Heart right ventricle (tissue), 16 donors: ENCODE measurements at places on chromosomes 3 and 15.

- no peak for DNase-seq
Observed at GRCh38 chr3:172692751-172693338, 18.0 kb downstream of the NCEH1 start.

- no peak for DNase-seq
Observed at GRCh38 chr15:75688278-75688557, 24.4 kb downstream of the CSPG4 start.

DNA sequence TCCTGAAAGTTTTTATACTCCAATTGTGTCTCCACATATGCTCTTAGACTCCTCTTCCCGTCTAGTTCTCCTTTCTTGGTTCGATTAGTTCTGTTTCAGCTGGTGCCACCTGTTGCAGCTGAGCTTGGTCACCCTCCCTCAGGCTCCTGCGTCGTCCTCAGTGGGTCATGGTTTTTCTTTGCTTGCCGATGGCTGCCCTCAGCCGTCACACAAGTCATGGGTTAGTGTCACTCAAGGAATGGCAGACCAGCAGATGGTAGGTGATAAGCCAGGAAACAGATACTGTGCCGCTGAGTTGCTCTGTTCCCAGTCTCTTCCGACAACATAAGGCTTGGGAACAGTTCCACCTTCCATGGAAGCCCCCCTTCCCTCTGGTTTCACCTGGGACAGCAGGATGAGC lies 109.9 kb downstream of the IGF1R start:
- no peak for DNase-seq

DNA sequence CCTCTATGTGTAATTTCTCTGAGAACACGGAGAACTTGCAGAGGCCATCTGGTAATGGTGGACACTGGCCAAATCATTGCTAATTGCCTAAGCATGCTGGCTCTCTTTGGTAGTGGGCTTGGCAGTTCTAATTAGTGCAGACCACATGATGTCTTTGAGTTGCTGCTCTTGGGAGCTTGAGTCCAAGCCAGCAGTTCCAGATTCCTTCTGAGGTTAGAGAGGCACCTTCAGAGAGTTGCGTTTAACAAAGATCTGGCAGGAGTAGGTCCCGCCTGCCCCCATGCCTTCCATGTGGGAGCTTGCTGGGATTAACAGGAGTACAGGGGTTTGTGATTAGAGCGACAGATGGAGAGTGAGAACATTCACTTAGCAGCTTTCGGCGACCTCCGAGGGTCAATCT lies 449.0 kb upstream of the LMCD1 start:
- peak; percentile 44 for DNase-seq

GRCh38 chr3:63159764-63160163 lies 118.3 kb upstream of the SYNPR start:
- DNase-seq, result no peak

DNA sequence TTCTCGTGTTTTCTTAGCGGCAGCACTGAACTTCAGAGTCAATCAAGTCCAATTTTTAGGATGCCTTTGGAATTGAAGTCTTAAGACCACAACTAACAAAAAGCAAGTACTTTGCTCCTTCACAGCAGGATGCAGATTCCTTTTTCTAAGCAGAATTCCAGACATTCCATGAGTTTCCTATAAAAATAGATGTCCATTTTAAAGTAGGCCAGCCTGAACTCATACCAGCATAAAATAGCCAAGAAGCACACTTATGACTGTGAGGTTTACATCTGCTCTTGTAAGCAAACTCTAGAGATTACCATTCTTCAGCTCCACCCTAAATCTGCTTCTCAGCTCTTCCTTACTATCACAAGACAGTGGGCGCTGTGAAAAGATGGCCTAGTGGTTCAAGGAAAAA lies 85.8 kb downstream of the THBS1 start:
- no peak for DNase-seq

DNA sequence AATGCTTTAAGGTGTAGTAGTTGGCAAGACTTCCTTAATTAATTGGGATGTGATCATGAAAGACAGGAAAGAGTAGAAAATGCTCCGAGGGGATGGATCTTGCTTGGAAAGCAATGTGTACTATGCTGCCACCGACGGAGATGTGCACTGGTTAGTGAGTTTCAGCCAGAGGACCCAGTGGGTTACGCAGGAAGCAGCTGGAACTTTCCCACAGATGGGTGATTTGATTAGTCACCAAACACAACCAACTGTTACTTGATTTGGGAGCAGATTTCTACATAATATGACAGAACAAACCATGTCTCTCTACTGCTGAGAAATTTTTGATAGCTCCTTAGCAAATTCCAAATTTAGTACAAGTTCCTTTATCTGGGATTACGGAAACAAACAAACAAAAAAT lies 245.4 kb upstream of the MCTP2 start:
- no peak for DNase-seq

DNA sequence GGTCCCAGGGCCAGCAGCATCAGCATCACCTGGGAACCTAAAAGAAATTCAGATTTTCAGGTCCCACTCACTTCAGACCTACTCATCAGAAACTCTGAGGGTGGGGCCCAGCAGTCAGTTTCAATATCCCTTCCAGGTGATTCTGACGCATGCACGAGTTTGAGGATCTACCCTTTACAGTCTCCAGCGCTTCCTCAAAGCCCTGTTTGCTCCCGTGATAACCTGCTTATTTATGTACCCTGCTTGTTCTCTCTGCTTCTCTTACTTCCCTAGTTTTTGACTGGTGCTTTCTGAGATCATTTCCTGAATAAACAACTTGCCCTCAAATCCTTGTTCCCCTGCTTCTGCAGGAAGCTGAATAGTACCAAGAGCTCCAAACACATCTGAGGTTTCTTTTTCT lies 245.3 kb downstream of the ZNF621 start:
- DNase-seq, result no peak

GRCh38 chr3:28590860-28591259 lies 242.2 kb upstream of the AZI2 start:
- DNase-seq, result no peak

- DNase-seq, result no peak
Observed at GRCh38 chr3:109337393-109337792, at the start of gene DPPA4. DPPA4 (minus strand) TSS chr3:109337546; CDS start chr3:109337517, 29 bp downstream.

- no peak for DNase-seq
Observed at GRCh38 chr3:185916042-185916833, 21.6 kb downstream of the TRA2B start.

GRCh38 chr3:67524046-67524445 lies 130.4 kb downstream of the SUCLG2 start:
- DNase-seq, result no peak

DNA sequence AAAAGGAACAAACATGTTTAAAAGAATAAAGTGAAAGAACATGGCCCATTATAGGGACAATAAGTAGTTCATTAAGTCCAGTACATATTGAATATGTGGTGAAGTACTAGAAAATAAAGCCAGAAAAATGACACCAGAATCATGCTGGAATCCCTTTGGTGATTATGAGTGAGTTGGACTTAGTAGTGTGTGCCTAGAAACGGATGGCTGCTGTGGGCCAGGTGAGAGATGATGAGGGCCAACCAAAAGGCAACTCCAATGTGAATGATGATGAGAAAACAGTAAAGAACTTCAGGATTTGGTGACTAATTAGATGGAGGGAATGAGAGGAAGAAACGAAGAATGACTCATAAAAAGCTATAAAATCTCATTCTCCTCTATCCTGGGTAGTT lies 3.3 kb downstream of the CRYGS start:
- no peak for DNase-seq

DNA sequence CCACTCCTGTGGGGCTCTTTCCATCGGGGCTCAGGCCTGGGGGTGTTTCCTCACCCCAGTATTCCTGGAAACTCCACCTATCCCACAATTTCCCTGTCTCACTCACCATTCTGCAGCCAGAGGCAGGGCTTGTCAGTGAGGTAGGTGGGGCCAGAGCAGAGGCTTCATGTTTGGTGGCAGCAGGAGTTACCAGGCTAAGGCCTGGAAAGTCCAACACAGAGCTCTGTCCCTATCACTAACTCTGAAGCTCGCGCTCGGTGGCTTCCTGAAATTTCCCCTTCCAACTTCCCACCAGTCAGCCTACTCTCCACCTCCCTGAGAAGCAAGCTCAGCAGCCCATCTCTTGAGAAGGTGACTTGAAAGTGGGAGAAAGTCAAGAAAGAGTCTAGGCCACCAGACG lies 44.2 kb downstream of the CDC25A start:
- DNase-seq, result no peak

DNA sequence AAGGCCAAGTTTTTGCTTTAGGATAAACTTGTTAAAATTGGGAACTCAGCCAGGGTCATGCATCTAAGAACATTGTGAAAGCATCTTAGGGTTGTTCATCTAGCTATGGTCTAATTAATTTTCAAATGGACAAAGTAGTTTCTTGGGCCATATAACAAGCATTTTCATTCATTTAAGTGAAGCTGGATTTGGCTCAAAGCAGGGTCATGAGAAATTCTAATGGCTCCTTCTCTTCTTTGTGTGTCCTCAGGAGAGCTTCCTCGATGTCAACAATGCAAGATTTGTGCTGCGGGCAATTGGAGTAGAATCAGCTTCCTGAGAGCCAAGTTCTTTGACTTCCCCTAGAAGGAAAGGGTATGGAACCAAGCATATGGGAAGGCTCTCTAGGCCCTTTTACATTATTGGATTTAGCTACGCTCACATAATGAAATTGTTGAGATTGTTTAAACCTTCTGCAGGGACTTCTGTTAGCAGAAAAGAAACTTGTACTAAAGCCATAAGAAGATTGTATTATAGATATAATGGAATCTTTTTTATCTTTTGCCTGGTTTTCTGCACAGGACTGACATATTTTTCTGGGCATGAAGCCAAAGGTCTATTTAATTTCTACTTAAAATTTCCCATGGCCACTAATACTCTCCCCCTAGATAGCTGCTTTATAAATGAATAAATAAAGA lies 1.8 kb upstream of the SAMMSON start:
- no peak for DNase-seq

- no peak for DNase-seq
Observed at GRCh38 chr3:151331696-151332095, 2.3 kb upstream of the P2RY13 start.

- DNase-seq, result no peak
Observed at GRCh38 chr3:176584413-176585176, 612.7 kb downstream of the TBL1XR1 start.

- no peak for DNase-seq
Observed at GRCh38 chr15:61195116-61196002, 33.7 kb downstream of the RORA start.

DNA sequence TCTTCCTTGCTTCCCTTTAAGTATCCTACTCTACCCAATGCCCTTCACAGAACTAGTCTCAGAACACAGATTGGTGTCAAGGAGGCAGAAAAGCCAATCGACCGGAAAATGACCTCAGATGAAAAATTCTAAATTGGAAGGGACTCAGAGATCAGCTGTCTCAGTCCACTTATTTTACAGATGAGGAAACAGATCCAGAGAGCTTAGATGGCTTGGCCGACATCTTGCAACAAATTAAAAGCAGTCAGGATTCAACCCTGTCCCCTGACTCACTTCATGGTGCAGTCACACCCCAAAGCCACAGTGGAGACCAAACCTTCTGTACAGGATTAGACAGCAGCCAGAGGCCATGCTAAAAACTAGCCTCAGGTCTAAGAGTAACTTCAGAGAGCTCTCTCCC lies 169.3 kb upstream of the BHLHE40 start:
- DNase-seq, result no peak

DNA sequence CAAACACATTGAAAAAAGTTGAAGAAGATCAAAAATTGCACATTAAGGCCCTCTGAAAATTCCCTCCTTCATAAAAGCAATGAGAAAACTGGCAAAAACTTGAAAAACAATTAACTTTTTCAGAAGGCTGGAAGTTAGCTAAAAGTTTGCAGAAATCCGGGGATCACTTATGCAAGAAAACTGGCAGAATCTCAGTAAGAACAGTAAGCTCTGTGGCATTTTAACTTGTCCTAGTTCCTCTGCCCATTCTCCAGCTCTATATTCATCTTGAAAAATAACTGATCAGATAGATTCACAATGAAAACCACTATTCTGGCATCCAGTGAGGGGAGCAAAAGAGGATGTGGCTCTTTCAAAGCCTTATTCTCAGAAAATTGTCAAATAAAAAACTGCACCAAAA lies 566.8 kb downstream of the NTRK3 start:
- no peak for DNase-seq

DNA sequence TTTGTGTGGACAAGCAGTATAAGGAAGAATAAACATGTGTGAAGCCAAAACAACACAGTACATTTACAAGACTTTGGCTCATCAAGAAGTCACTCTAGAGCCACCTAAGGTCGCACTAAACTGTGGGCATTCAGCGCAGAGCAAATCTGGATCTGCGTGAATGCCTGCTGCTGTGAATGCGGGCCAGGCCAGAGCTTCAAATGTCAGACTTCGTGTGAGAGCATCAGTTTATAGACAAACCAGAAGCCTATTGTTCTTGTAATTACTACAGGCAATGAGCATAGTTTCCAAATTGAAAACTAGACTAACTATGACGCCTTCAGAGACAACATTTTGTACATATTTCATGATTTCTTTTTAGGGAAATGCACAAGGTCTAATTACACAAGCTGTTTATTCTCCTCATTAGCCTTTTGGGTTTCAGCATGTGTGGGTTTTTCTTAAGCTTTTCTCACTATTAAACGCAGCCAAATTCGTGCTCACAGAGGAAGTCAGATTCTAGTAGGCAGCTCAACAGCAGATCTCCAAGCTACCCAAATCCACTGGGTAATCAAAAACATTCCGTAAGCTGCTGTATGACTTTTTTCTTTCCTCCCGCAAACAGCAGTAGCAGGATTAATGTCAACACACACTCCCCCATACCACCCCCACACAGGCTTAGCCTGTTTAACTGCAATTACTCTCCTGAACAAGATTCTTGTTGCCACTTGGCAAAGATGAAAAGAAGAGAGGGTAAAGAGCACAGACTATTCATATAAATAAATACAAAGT lies 84.5 kb upstream of the SETMAR start:
- no peak for DNase-seq

DNA sequence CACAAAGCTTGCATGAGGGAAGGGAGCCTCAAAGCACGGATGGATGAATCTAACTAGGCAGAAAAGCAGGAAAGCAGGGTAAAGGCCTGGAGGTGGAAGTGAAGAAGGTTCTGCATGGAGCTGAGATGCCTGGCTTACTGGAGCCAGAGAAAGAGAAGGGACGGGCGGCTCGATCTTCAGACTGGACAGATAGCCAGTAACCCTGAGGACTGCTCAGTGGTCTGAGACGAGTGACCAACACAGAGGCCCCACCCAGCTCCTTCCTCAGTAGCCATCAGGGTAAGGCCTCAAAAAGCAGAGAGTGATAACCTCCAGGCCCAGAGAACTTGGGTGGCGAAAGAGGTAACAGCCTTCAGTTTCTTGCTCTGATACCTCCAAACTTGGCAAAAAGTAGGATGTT lies 6.4 kb downstream of the CLN6 start:
- no peak for DNase-seq

- DNase-seq, result no peak
Observed at GRCh38 chr15:29090617-29091466, 178.8 kb downstream of the NSMCE3 start.

DNA sequence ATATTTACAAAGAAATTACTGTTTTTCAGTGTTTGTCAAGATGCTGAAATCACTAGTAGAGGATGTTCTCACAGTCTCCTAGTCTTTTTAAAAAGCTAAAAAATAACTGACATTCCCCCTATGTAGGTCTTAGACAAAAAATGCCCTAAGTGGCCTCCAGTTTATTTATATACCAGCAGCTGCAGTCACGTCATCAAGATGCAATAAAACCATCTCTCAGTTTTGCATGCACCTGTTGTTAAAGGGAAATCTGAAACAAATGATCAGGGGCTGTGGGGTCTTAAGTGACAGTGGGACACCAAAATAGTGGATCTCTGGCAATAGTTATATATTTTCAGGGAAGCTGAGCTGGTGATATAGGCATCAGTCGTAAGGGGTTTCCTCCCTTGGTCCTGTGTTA lies 146.5 kb upstream of the ARPP21 start:
- no peak for DNase-seq

- no peak for DNase-seq
Observed at GRCh38 chr3:58117561-58118181, 93.1 kb downstream of the DNASE1L3 start.

GRCh38 chr3:52262447-52262846 lies 16.0 kb downstream of the WDR82 start:
- no peak for DNase-seq
